ENCODE measurements at places on chromosomes 4 and X.

GRCh38 chrX:107272431-107272921 lies 66.1 kb downstream of the DNAAF6 start:
- DNase-seq, result no peak

DNA sequence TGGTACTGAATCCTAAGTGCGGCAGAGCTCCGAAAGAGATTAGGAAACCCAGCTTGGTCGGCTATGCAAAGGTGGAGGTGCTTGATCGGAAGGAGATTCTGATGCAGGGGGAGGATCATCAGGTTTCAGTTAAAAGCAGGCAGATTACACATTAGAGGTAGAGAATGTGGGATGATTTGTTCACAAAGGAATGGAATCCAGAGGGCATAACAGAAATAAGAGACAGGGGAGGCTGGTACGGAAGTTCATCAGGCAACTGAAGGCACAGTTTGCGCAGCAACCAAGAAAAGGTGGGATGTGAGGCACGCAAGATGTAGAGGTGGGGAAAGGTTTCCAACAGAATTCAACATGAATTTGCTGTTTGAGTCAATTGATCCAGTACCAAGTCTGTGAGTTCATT lies 424 bp upstream of the ZNF330 start:
- DNase-seq, result no peak

GRCh38 chrX:140509468-140510305 lies 4.8 kb upstream of the SOX3 start:
- no peak for DNase-seq

DNA sequence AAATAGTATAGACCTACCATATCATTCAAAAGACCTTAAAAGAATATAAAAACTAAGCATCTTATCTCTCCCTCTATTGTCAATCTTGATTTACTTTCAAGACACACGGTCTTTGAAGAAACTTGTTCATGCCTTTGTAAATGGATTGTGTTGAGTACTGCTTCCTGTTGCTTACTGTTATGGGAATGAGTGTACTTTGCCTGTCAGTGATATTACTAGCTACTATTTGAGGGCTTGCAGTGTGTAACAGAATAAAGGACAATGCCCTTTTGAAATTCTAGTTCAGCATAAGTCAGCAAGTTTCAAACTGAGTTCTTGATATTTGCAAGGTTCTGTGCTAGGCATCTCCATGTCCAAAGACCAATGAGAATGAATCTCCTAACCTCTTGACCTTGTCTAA lies 36.0 kb downstream of the CDKL5 start:
- no peak for DNase-seq

DNA sequence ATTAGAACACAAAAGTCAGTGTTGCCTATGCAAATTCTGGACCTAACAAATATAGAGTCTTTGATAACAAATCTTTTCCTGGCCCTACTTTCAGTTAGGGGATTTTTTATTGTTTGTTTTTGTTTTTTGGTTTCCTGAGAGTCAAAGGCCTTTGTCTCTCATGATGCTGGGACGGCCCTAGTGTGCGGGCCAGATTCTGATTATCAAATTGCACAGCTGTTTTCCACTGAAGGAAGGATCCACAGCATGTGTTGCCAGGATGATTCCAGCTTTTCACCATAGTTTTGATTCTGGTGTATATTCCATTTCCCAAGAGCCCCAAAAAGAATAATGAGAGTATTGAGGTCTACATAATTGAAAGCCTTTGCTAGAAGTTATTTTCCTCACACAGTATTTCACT lies 248.2 kb downstream of the CAMK2D start:
- DNase-seq, result no peak

GRCh38 chr4:13912436-13912925 lies 285.0 kb upstream of the BOD1L1 start:
- DNase-seq, result peak; percentile 20

DNA sequence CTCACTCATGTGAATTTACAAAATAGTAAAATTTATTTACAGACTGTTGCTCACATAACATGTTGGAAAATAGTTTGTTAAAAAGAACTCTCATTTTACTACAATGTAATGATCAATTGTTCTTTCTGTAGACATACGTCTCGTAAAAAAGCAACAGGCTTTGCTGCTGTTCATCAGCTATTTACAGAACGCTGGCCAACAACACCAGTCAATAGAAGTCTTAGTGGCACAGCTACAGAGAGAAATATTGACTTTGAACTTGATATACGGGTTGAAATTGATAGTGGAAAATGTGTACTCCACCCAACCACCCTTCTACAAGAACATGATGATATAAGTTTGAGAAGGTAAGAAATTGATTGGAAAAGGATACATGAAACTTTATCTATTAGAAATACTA lies 47.6 kb upstream of the ADAD1 start:
- DNase-seq, result no peak

DNA sequence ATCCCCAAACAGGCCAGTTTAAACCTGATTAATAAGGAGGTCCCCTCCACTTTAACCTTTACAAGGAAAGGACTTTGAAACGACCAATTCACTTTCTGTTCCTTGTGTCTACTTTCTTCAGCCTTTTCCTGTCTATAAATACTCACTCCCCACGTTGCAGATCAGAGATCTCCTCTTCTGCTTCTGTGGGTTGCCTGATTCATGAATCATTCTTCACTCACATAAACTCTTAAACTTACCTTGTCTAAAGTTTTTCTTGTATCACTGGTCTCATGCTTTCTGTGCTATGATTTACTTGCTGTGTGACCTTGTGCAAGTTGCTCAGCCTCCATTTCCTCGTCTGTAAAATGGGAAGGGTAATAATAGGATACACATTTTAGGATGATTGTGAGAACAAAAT lies 236.1 kb downstream of the QDPR start:
- DNase-seq, result no peak

GRCh38 chrX:36974911-36975310 lies 33.3 kb upstream of the FAM47C start:
- no peak for DNase-seq

DNA sequence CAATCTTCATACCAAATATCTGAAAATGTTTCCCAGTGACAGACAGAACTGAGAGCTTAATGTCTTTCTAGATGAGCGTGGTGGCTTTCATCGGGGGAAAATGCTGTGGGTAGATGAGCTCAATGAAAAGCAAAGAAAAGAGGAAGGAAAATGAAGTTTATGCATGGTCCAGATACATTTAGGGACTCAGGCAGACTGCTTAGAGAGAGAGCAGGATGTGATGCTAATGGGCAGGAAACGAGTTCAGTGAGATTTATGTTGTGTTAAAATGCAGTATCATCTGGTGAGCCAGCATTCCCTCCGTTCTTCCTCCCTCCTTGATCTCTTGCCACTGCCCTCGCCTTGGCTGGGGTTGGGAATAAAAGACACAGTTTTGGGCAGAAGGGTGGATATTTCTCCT lies 229.2 kb downstream of the GBA3 start:
- DNase-seq, result no peak

DNA sequence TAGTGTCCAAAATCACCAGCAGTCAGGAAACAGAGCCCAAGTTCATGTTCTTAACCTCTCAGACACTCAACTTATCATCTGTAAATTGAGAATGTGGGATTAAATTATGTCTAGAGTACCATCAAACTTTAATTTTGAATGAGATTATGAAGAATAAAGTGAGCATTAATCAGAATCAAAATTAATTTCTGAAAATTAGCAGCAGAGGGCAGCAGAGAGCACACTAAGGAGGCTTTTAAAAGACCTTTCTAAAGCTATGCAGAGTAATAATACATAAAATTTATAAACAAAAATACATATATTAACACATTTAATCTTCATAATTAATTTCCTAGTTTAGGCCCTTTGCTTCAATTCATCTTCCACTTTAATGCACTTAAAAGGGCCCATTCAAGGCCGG lies 7.1 kb downstream of the TASL start:
- peak; percentile 62 for DNase-seq

- DNase-seq, result no peak
Measured at GRCh38 chrX:72238183-72238582, 644 bp downstream of the ERCC6L start.

Data from suppressor macrophage treated with lipopolysaccharide for 1 hour (primary cell).